ENCODE measurements at places on chromosomes 6 and 20.

DNA sequence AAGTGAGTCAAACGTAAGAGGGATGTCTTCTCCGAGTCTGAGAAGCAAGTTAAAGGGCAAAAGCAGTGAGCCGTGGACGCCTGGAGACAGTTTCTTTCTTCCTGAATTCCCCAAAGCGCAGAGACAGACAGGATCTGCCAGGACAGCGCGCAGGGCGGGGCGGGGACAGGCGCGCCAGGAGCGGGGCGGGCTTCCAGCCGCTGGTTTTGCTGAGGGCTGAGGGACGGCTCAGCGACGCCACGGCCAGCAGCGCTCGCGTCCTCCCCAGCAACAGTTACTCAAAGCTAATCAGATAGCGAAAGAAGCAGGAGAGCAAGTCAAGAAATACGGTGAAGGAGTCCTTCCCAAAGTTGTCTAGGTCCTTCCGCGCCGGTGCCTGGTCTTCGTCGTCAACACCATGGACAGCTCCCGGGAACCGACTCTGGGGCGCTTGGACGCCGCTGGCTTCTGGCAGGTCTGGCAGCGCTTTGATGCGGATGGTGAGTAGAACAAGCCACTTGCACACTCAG, at the start of gene SCGN:
Gene SCGN (plus strand): TSS at position 209 of the 509 bp plus-strand sequence. CDS start 189 bp downstream, at position 398.
- peak; percentile 5 for DNase-seq

GRCh38 chr20:51768759-51769517, 748 bp upstream of the ATP9A start:
- DNase-seq = no peak

- DNase-seq = no peak
Observed at GRCh38 chr6:117818449-117818848, 88.6 kb upstream of the SLC35F1 start.

GRCh38 chr6:39666706-39667489, 58.3 kb downstream of the KIF6 start:
- DNase-seq = no peak

- DNase-seq = peak; percentile 21
Observed at GRCh38 chr6:16338577-16339264, 100.3 kb downstream of the GMPR start.

- no peak for DNase-seq
Observed at GRCh38 chr20:3663031-3663701, at the start of gene GFRA4. GFRA4 (minus strand) TSS chr20:3663399; CDS start chr20:3663399, 0 bp downstream.

- DNase-seq = no peak
Observed at GRCh38 chr20:24609757-24610156, 140.3 kb downstream of the SYNDIG1 start.

GRCh38 chr6:13729891-13730290, 18.3 kb upstream of the RANBP9 start:
- DNase-seq = no peak

- peak; percentile 24 for DNase-seq
Observed at GRCh38 chr20:45052698-45053429, 48.1 kb downstream of the KCNS1 start.

- no peak for DNase-seq
Observed at GRCh38 chr6:11033825-11034224, 10.3 kb downstream of the ELOVL2 start.

DNA sequence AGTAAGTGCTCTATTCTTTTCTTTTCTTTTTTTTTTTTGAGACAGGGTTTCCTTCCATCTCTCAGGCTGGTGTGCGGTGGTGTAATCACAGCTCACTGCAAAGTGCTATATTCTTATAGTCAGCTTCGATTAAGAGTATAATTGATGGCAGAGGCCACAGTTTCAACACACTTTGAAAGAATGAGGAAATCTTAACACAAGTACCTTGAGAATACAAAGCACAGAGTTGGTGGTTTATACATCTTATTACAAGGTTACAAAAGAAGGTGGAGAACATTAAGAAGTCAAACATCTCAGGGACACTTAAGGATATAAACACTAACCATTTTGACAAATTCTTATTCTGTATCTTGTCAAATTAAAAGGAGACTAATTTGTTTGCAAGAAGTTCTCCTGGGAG, 180.5 kb downstream of the SOD2 start:
- no peak for DNase-seq

DNA sequence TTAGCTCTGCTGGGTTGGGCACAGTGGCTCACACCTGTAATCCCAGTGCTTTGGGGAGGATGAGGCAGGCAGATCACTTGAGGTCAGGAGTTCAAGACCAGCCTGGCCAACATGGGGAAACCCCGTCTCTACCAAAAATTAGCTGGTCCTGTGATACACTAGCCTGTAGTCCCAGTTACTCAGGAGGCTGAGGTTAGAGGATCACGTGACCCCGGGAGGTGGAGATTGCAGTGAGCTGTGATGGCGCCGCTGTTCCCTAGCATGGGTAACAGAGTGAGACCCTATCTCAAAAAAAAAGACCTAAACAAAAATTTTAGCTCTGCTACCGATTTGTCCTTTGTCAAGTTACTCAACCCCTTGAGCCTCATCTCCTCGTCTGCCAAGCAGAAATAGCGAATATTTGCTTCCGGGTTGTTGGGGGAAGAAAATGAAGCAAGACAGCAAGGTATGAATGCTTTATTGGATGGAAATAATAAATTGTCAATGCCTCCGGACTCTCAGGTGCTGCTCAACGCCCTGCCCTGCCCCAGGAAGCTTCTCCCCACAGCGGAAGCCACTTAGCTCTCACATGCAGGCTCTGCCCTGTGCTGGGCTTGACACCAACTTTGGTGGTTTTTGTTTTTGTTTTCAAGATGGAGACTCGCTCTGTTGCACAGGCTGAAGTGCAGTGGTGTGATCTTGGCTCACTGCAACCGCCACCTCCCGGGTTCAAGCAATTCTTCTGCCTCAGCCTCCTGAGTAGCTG, 24.9 kb upstream of the ITCH start:
- no peak for DNase-seq

DNA sequence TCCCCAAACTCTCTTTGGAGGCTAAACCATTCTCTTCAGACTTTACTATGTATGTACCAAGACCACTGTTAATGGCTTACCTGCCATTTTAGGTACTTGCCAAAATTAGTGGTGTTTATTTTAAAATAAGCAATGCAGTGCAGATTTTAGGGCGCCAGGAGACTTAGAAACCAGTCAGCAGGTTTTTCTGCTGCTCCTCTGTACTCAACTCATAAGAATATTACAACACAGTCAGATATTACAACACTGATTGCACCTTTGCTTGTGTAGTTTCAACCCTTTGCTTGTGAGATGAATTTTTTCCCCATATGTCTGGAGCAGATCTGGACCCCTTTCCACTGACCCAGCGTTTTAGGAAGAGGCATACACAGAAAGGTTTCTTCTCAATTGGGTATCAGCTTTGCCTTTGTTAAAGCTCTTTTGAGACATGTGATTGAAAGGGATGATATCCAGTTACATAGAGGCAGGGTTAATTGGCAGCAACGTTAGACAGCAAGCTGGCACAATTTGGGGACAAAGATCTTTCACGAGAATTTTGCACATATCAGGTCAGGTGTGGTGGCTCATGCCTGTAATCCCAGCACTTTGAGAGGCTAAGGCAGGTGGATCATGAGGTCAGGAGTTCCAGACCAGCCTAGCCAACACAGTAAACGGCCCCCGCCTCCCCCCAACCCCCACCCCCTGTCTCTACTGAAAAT, 6.2 kb downstream of the TTPAL start:
- no peak for DNase-seq

- no peak for DNase-seq
Observed at GRCh38 chr6:112660626-112661025, 313.5 kb downstream of the RFPL4B start.

DNA sequence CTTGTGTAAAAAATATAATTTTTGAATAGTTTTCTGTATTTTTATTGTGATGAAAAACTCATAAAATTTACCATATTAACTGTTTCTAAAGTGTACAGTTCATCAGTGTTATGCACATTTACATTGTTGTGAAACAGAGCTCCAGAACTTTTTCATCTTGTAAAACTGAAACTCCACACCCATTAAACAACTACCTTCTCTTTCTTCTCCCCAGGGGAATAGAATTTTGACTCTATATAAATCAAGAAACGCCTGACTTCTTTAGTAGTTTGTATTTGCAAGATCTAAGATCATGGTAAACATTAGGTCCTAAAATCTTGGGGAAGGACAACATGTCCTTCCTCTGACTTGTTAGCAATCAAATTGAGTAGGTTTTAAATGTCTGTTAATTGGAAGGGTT, 9.1 kb downstream of the ANKRD66 start:
- DNase-seq = no peak

DNA sequence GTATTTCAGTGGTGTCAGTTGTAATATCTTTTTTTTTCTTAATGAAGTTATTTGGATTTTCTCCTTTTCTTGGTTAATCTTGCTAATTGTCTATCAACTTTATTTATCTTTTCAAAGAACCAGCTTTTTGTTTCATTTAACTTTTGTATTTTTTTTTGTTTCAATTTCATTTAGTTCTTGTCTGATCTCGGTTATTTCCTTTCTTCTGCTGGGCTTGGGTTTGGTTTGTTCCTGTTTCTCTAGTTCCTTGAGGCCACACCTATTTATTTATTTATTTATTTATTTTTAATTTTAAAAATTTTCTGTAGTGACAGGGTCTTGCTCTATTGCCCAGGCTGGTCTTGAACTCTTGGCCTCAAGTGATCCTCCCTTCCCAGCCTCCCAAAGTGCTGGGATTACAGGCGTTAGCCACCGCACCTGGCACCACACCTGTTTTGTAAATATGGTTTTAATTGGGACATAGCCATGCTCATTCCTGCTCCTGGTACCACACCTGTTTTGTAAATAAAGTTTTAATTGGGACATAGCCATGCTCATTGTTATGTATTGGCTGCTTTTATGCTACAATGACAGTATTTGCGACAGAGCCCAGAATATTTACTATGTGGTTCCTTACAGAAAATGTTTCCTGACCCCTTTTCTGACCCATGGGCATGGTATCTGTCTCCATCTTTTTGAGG, 22.2 kb downstream of the KDM1B start:
- no peak for DNase-seq

GRCh38 chr20:58099956-58100730, 128.3 kb downstream of the ANKRD60 start:
- no peak for DNase-seq

GRCh38 chr6:160198606-160199211, 59.9 kb downstream of the SLC22A2 start:
- DNase-seq = no peak

- DNase-seq = no peak
Observed at GRCh38 chr6:54390362-54390761, 82.1 kb downstream of the TINAG start.

DNA sequence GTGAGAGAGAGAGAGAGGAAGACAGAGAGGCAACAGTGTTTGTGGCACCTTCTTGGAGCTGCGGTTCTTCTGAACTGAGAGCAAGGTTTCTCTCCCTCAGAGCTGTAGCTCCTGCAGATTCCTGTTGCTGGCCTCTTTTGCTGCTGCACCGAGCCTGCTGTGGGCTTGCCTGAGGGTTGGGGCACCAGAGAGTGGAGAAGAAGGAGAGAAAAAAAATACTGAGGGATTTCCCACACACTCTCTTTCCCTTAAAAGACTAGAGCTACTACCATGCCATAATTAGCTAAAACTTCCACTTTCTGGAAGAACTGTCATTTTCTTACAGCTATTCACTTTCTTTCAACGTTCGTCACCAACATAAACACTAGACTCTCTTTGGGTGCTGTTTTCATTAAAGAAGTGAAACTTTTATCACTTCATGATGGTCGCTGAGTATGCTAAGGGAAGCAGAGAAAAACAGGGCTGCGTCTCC, 18.2 kb upstream of the ECI2 start:
- no peak for DNase-seq

DNA sequence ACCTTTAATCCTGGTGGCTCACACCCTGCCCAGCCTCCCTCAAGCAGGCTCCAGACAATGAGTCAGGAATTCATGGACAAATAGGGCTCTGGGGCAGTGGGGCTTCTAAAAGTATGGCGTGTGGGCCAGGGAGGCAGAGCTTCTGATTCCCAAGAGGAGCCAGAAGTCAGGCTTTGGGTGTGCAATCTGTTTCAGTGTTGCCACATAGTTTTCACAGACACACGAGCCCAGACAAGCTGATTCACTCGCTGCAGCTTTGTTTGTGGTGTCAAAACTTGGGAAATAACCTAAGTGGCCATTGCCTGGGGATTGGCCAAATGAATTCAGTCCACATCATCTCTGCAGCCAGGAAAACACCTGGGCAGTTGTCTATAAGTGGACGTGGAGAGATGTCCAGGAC, 9.2 kb downstream of the PEDS1 start:
- DNase-seq = no peak

- no peak for DNase-seq
Observed at GRCh38 chr6:140366991-140367390, 992.5 kb upstream of the CITED2 start.

GRCh38 chr20:35284992-35285805, 627 bp upstream of the EIF6 start:
- no peak for DNase-seq

DNA sequence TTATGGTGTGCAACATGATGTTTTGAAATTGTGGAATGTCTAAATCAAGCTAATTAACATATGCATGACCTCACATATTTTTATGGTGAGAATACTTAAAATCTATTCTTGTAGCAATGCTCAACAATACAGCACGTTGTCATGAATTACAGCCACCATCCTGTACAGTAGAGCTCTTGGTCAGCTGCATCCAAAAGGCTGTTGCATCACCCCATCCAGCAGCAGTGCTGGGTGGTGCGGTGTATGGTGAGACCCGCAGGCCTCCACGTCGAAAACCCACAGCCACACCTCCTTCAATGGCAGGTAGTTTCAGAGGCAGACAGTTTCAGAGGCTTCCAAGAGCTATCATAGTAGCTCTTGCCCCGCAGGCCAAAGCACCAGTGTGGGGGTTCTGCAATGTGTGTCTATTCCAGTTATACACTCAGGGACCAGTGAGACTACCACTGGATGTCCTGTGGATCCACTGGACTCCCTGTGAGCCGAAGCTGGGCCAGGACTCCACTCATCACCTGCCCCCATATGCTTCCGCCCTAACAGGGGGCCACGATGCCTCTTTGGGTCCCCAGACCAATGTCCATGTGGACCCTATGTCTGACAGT, 23.4 kb downstream of the PACSIN1 start:
- DNase-seq = no peak

GRCh38 chr6:163175301-163175700, 239.2 kb upstream of the QKI start:
- no peak for DNase-seq

DNA sequence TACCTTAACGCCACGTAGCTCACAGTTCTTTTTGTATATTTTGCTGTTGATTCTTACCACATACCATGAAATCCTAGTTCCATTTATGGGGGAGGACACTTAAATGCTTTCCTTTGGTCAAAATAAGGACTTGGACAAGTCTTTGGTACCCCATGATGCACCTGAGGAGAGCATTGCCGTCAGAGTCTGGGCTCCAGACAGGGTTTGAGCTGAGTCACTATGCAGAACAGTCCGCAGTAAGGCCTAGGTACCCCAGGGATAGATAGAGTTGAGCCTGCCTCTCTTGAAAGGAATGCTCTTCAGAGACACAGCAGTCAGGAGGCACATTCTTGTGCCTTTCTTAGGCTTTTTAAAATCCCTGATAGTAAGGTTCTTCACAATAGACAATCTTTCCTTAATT, 6.0 kb downstream of the PARD6B start:
- DNase-seq = no peak

- DNase-seq = no peak
Observed at GRCh38 chr20:63967330-63968135, 2.2 kb downstream of the ZNF512B start.

GRCh38 chr6:54291738-54292137, 16.5 kb upstream of the TINAG start:
- DNase-seq = no peak

Measured in germinal center (tissue), 1 donor.